ENCODE measurements at places on chromosomes 1 and 21.
A peak's percentile ranks its signal among the peaks of the same experiment; 100 is the strongest.

DNA sequence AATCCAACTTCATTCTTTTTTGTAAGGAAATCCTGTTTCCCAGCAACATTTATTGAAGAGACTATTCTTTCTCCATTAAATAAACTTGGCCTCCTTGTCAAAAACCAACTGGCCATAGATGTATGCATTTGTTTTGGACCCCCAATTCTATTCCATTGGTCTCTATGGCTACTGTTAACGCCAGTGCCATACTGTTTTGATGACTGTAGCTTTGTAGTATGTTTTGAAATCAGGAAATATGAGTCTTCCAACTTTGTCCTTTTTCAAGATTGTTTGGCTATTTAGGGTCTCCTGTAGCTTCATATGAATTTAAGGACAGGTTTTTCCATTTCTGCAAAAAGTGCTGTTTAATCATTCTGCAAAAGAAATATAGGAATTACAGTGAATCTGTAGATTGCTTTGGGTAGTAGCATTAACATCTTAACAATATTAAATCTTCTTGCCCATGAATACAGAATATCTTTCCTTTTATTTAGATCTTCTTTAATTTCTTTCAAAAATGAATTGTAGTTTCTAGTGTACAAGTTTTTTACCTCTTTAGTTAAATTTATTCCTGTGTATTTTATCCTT, 61.3 kb downstream of the ITGB3BP start:
- DNase-seq: no peak

DNA sequence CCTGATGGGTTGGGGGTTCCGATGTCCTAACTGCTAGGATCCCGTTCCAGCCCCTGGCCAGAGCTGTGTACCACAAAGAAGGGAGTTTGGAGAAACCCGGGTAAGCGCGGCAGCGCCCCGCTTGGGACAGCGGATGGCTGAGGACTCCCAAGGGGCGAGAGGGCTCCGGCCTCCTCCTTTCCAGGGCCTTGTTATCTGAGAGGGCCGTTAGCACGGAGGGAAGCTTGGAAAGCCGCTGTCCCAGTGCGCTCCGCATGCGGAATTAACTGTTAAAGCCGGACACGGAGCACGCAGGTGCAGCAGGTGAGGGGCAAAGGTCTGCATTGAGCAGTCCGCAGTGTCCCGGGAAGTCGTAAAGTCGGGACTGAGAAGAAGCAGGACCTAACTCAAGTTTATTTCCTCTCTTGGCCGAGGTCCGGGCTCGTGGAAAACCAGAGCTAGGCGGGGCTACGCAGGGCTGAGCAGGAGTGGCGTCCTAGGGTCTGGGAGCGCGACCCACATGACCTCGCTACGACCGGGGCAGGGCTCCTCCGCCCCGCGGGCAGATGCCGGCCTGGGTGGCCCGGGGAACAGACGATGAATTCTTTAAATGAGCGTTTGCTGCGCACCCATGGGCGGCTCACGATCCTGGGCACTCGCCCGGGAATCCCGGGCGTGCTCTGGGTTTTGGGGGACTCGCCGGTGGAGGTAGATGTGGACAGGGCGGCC, 4.5 kb downstream of the LHX4 start:
- no peak for DNase-seq

DNA sequence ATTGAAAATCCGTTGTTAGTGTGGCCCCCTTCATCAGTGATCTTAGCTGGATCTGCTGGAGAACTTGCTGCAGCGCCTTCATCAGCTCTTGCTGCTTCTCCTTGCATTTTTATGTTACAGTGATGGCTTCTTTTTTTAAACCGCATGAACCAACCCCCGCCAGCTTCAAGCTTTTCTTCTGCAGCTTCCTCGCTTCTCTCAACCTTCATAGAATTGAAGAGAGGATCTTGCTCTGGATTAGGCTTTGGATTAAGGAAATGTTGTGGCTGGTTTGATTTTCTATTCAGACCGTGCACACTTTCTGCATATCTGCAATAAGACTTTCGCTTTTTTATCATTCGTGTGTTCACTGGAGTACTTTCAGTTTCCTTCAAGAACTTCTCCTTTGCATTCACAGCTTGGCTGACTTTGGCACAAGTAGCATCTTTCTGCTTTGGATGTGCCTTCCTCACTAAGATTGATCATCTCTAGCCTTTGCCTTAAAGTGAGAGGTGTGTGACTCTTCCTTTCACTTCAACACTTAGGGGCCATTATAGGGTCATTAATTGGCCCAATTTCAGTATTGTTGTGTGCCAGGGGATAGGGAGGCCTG, 13.1 kb downstream of the RNF187 start:
- peak; percentile 41 for DNase-seq

DNA sequence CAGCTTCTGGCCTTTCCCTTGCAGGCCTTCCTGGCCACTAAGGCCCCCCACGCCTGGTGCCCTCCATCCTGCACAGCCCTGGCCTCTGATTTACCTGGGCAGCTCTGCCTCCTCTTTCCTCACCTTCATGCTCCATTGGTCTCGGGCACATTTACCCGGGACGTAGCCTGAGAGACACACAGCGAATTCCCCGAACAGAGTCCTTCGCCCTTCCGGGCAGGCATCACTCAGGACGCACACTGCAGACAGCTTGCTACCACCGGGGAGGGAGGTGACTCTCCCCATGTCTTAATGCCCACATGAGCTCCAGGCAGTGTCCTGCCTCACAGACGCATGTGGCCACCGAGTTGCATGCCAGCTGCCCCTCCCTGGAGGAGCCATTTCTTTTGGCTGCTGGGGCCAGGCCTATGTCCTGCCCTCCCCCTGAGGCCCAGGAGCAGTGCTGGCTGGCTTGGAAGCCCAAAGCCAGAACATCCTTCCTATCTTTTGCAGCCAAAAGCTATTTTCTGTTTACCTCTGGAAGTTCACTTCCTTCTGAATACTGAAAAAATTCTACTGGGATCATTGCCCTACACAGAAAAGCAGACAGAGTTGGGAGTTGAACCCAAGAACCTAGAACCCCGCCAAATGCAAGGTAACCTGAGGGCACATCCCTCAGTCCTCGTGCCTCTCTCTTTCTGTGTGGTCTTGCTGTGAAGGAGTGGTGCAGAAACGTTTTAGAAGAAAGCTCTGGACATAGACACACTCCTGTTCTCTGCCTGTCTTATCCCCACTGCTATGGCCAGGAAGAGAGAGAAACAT, 209.5 kb downstream of the TOMM20 start:
- DNase-seq: no peak

DNA sequence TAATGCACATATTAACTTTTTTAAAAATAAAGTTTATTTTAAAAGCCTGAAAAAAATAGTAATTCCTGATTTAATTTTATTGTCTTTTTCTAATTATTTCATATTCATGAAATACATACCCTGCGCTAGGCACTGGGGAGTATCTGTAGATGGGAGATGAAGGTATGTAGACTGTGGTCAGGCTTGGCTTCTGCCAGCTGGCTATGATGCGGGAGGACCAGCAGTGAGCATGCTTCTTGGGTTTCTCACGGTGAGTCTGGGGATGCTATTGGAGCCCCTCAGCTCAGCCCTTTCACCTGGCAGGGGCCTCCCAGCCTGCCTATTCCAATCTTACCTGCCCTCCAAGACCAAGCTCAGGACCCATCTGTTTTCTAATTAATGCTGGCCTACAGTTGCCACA, 138.4 kb downstream of the NOS1AP start:
- DNase-seq: no peak

DNA sequence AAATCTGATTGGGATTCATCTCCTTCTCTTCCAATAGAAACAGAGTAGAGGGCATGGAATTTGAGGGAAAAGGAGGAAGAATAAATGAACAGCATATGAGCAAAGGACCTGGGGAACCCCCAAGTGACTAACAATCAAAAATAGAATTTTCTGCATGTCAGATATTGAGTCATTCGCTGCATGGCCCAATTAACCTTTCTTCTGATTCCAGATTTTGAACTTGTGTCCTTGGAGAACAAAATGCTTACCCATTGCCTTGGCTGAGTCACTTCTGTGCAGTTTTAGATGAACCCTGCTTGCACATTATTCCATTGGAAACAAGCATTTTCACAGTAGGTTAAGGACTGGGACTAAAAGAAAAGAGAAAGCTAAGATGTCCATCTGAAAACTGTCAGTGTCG, 390.5 kb downstream of the ST6GALNAC3 start:
- DNase-seq: no peak

DNA sequence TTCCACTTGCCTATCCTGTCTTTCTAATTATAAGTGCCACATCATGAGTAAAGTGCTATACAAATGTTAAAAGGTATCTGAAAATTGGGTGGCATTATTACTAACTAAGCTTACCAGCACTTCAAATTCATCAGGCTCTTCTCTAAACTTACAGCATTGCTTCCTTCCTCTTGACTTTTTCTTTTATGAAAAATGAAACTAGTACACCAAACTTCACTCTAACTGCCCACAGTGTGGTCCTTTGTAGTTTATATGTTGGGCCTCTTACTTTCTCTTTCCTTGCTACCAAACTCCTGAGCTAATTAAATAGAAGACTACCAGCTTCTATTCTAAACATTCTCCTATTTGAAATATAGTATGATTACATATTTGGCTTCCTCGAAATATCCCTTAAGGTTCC, 81.8 kb downstream of the NOTCH2 start:
- peak; percentile 76 for DNase-seq

DNA sequence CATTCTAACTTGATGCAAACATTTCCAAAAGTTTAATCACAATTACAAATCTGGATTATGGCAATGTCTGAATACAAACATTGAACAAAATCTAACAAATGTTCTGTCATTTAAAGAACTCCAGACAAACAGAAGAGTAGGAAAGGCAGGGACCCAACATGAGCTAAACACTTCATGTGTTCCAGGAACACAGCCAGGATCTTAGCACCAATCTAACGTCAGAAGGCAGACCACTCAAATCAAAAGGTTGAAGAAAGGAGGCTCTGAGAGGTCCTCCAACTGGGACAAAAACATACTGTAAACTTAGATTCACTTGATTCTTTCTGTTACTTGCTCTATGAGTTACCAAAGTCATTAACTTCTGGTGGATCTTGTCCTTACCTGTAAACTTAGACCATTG, 374.0 kb downstream of the NEGR1 start:
- DNase-seq: no peak

- no peak for DNase-seq
Measured at GRCh38 chr1:238177960-238178645, 287.4 kb upstream of the ZP4 start.

DNA sequence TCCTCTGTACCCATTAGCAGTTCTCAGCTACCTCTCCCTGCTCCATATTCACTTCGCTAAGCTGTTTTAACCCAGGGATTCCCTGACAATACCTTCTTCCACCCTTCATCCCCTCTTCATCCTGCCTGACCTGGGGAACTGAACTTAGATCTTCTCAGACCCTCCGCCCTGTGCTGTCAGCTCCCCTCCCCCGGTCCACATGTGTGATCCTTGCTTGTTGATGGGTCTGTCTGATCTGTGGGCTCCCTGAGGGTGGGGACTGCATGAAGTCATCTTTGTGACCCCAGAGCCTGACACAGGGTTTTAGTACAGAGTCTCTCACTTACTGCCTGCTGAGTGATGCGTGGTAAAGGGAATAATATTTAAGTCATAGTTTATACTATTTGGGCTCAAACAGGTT, 11.8 kb downstream of the CHAF1B start:
- DNase-seq: no peak

DNA sequence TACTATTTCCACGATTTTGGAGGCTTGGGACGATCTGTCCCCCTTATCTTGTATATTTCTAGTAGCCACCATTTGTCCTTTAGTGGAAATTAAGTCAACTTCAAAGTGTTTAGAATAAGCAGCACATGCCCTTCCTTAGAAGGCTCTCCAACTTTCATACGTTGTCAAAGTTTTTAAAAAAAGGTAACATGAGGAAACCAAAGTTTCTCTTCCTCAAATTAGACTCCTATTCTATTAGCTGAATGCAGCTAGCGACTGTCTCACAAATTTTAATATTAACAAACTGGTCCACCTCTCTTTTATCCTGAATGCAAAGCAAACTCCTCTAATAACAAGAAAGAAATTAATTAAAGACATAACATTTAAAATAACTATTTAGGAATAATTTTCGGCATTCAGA, 6.9 kb downstream of the C1orf174 start:
- no peak for DNase-seq

- no peak for DNase-seq
Measured at GRCh38 chr1:198936371-198937083, 297.7 kb downstream of the PTPRC start.

GRCh38 chr1:66022904-66023620, 230.4 kb downstream of the PDE4B start:
- no peak for DNase-seq

GRCh38 chr1:239913141-239913585, 178.5 kb upstream of the FMN2 start:
- DNase-seq: no peak

DNA sequence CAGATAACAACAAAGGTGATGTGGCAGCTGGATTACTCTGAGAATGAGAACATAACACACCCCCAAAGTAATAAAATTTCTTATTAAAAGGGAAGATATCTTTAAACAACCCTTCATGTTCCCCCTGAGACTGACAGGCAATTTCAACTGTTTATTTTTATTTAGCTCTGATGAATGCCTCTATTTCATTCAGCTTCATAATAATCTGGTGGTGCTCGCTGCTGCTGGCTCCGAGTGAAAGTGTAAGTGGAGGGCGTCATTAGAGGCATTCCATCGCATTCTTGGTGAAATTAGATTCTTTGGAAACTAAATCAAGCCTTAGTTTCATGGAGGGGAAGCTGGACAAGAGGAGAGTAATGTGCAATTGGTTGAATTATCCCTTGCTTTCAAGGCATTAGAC, 128.9 kb downstream of the GRIK1 start:
- no peak for DNase-seq

DNA sequence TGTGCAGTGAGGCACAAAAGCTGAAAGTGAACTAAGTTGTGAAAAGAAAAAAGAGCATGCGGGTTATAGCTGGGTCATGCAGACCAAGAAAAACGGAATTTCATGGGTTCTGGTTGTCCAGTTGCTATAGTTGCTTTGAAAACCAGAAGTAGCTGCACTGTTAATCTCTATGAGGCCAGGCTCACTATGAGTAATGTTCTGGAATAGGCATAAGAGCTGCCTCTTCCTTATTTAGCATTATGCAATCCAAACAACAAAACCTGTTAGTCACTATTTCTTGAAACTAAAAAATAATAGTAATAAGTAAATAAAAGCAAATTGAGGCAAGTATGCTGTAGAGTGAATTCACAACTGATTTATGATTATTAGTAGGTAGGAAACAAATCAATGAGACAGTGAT, 1383.7 kb downstream of the MRPL39 start:
- no peak for DNase-seq

DNA sequence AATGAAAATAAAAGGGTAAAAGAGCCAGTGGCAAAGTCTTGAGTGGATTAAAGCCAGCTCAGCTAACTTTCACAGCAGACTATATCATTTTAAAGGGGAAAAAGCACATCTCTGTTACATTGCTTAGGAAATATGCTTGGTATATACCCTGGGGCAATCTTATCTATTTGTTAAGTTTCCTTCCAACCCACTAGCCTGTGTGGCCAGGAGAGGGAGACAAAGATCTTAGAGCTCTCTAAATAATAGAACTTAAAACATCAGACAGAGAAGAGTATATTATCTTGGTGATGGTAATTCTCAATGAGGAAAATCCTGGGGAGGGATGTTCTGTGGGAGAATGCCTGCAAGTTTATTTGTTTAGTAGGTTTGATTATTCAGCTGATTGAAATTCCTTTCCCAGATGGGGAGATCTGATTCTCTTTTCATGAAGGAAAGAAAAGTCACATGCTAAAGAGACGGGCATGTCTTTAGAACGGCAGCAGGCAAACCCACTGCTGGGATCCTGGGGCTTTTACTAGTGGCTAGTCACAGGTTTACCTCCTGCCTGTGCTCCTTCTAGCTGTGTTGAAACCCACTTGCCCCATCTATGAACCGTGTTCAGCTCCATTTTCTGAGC, 3.6 kb downstream of the KCNE2 start:
- DNase-seq: no peak

Data from bone marrow (tissue), 2 donors.